Fibroblast of skin of right quadriceps (primary cell): ENCODE measurements at places on chromosomes 3 and 15.

- DNase-seq, result no peak
These were observed 519.8 kb upstream of the GOLIM4 start for GRCh38 chr3:168615493-168616020.

DNA sequence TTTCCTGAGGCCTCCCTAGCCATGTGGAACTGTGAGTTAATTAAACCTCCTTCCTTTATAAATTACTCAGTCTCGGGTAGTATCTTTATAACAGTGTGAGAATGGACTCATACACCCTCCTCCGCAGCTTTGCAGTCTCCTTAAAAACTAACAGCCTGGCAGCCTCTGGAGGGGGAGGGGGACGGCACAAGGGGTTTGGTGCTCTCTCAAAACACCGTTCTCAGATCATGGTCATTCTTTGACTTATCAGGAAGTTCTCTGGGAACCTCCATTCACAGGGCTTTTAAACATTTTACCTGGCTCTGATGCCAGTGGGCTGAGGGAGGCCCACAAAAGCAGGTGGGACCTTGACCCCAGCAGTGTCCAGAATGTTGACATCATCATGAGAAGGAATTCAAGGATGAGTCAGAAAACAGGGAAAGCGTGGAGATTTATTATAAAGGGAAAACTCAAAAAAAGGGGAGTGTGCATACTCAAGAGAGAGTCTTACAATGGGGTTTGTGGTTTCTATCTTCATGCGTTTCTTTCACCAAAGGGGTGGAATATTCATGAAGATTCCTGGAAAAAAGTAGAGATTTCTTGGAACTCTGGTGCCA lies 43.9 kb downstream of the ONECUT1 start:
- no peak for DNase-seq

- no peak for DNase-seq
These were observed 137.4 kb upstream of the UMPS start for GRCh38 chr3:124592658-124593441.

- no peak for DNase-seq
These were observed 201.2 kb upstream of the NSMCE3 start for GRCh38 chr15:29470794-29471193.

DNA sequence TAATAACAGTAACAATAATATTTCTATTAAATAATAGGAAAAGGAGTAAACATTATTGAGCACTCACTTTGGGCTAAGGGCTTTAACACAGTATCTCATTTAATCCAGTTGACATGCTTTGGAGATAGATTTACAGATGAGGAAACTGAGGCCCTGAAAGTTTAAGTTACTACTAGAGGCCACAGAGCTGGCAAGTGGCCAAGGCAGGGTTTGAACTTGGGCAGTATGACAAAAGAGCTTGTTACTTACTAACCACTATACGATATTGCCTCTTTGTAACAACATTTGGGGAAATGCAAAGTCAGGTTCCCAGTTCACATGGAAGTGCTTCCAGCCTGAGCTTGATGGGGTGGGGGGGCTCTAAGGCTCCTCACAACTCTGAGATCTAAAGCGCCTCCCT lies 149.1 kb upstream of the LMCD1 start:
- DNase-seq, result no peak
